Stimulated activated CD4-positive, alpha-beta T cell treated with anti-CD3 and anti-CD28 coated beads, Interleukin-15, amount 100 ng/mL, for 48 hours (primary cell): ENCODE measurements at places on chromosomes 11 and 22.

DNA sequence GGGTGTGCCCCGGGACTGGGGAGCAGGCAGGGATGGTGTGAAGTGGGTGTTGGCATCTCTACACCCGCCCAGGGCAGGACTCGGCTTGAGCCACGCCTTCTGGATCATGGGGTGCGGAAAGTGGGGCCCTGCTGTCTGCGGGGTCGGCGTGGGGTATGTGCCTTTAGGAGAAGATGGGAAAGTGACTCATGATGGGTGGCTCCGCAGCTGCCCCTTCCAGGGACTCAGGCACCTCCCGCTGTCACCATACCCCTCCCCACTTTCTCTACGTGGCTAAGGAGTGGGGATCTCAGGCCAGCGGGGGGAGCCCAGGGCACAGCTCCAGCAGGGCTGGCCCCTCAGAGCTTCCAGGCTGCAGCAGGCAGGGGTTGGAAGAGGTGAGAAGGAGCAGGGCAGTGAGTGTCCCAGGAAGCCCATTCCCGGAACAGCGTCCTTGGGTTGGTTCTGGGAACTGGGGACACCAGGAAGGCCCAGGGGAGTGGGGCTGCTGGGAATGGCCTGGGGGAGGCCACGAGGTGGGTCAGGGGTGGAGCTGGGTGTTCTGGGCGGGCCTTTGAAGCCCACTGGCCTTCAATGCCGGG is 102.9 kb upstream of the FGF3 start:
- DNase-seq = no peak

GRCh38 chr22:39630721-39631120 is 60.2 kb downstream of the CACNA1I start:
- DNase-seq = no peak

- no peak for DNase-seq
These were observed 5.9 kb upstream of the MRGPRG start for GRCh38 chr11:3224401-3225057.

GRCh38 chr11:81644239-81644840 is 1089.3 kb downstream of the FAM181B start:
- DNase-seq = no peak

- DNase-seq = no peak
These were observed 78.7 kb downstream of the CASP12 start for GRCh38 chr11:104819603-104820002.

DNA sequence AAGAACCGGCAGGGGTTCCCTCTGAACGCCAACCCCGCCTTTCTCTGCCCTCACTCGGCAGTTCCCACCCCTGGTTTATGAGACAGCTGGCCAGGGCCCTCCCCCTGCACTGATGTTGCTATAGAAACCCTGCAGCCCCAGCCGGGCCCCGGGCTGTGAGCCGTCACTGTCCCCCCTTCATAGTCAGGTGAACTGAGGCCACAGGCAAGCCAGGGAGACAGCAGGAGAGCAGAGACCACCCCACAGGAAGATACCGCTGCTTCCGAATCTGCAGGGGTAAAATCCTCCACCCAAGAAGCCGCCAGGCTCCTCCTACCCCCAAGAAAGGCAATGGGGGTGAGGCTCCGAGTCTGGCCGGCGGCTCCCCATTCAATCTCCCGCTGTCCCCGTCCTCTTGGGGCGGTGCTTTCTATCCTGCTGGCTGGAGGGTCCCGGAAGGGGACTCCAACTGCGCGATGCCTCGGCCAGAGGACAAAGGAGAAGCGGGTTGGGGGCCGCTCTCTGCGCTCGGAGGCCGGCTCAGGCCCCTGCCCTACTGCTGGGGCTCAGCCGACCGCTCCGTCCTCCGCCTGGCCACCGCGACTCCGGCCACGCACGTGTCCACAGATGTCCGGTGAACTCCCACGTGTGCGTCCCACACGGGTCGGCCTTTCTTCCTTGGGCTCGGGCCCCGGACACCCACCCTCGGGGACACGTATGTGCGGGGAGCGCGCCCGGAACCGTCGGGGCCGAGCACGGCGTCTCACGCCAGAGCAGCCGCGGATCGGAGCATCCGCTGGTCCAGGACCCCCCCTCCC is 587 bp downstream of the SLC25A22 start:
- peak; percentile 68 for DNase-seq

GRCh38 chr11:132888226-132888625 is 644.1 kb downstream of the OPCML start:
- no peak for DNase-seq

DNA sequence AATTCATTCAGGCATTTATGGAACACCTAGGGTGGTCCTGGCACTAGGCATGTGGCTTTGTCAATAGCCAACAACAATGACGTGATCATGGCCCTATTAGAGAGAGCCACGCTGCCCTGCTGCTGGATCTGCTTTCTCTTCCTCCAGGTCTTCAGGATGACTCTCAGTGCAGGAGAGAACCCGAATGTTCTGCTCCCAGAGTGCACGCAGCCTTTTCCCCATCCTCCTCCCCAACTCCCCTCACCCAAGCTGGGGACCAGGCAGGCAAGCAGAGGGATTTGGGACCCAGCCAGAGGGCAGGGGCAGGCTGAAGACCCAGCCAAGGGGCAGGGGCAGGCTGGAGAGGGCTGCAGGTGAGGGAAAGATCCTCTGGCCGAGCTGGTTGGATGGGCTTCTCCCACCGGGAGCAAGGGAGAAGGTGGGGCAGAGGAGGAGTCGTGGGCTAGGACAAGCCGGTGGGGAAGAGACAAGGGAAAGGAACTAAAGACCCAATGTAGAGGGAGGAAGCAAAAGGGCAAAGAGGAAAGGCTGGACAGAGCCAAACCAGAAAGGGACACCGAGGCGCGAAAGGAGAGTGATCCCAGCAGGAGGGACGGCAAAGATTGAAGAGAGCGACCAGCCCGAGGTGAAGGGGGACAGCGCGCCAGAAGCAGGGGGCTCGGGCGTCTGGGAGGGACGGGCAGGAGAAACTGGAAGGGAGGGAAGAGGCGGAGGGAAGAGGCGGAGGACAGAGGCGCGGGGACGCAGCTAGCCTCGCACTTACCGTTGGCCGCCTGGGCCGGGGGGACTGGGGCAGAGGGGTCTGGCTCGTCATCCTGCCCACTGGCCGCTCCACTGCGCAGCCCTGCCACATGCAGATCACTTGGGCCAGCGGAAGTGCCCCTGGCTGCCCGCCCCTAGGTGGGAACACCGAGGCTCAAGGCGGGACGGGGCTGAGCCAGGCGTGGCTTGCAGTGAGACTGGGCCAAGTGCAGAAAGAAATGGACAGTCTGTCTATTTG is at the start of gene KCTD14:
Gene KCTD14, minus strand, starts transcription at position 880 of the 1,000 bp plus-strand sequence. Its CDS starts 27 bp downstream, at position 853.
- no peak for DNase-seq

- DNase-seq = no peak
These were observed 34.5 kb upstream of the DEUP1 start for GRCh38 chr11:93295921-93296575.

DNA sequence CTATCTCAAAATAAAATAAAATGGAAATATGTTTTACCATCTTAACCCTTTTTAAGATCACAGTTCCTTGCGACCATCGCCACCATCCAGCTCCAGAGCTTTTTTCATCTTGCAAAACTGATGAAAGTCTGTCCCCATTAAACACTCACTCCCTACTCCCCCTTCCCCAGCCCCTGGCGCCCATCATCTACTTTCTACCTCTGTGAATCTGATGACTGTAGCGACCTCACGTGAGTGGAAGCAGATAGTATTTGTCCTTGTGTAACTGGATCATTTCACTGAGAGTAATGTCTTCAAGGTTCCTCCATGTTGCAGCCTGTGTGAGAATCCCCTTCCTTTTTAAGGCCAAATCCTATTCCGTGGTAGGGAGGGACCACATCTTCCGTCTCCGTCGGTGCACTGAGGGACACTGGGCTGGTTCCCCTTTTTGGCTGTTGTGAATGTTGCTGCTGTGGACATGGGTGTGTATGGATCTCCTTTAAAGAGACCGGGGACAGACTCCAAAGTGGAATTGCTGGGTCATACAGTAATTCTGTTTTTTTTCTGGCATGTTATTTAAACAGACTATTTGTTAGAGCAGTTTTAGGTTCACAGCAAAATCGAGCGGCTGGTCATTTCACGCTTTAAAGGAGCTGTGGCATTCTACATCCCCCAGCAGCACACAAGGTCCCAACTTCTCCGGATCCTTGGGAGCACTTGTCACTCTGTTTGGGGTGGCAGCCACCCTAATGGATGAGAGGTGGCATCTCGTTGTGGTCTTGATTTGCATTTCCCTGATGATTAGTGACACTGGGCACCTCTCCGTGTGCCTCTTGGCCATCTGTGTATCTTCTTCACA is 120.0 kb downstream of the KCNQ1 start:
- no peak for DNase-seq

DNA sequence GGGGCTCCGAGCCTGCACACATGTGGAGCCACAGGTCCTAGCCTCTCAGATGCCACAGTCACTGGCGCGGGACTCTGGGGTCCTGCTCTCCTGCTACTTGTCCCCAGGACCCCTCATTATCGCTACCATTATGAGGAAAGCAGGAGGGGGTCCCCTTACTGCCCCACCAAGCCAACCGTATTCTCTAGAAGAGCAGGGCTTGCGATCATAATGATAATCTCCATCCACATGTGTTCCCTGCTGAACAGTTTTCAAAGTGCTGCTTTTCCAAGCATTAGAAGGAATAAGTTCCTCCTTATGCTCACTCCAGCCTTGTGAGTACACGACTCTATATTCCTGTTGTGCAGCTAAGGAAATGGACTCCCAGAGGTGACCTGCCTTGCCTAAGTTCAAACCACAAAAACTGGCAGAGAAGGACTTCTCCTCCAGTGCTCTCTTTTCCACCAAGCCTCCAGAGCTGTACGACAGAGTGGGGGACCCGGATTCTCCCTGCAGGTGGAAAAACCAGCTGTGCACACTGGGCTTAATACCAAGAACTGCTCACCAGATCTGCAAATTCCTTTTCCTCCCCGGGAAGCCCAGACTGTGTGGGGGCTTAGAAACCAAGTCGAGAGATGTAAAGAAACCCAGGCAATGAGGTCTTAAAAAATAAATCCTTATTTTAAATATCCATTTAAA is 92.8 kb upstream of the DRD2 start:
- no peak for DNase-seq

DNA sequence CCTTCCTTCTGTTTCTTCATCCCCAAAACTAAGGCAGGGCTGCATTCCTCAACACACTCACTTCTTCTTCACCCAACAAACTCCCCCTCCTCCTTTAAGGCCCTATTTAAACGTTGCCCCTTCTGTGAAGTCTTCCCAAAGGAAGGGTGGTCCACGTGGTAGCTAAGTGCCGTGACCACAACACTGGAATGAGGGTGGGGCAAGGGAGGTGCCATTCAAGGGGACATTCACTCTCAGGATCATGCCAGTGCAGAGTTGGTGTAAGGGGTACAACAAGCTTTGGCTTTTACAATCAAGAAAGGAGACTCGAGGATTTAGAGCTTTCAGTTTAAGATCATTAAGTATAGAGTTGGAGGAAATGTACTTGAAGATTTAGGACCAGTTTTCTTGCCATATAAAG is 8.0 kb upstream of the MS4A10 start:
- no peak for DNase-seq

GRCh38 chr11:2375341-2375853 is 1.7 kb upstream of the CD81 start:
- no peak for DNase-seq

- no peak for DNase-seq
These were observed 303.9 kb downstream of the ETS1 start for GRCh38 chr11:128283451-128283850.

- no peak for DNase-seq
These were observed 80.7 kb downstream of the MICAL3 start for GRCh38 chr22:17943533-17944249.

- no peak for DNase-seq
These were observed 258.5 kb downstream of the FAM76B start for GRCh38 chr11:95531116-95531515.

- DNase-seq = no peak
These were observed 133.8 kb downstream of the OSBP2 start for GRCh38 chr22:30828187-30829155.

GRCh38 chr22:49734882-49735281 is 92.8 kb downstream of the BRD1 start:
- no peak for DNase-seq

GRCh38 chr11:8814923-8815240 is 96.1 kb upstream of the AKIP1 start:
- no peak for DNase-seq

DNA sequence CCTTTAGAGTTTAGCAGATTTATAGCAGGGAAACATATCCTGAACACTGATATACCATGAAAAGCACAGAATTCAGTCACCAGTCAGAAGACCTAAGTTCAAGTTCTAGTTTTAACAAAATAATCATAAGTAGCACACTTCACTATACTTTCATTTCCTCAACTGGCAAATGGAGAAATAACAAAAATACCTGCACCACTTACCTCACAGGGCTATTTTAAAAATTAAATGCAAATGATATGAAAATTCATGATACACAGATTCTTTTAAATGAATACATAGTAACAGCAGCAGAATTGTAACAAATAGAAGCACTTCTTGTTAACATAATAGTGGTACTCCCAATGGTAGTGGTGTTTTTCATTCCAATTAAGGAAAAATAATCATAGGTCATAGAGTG is 139.0 kb downstream of the FCHSD2 start:
- DNase-seq = no peak

GRCh38 chr11:21069909-21070308 is 400.5 kb downstream of the NELL1 start:
- no peak for DNase-seq
